ENCODE measurements at places on chromosomes 6 and 20.

- DNase-seq, result no peak
Observed at GRCh38 chr6:110703010-110703905, 112.0 kb downstream of the CDK19 start.

- DNase-seq, result peak; percentile 56
Observed at GRCh38 chr20:43448748-43449535, 8.8 kb upstream of the SRSF6 start.

DNA sequence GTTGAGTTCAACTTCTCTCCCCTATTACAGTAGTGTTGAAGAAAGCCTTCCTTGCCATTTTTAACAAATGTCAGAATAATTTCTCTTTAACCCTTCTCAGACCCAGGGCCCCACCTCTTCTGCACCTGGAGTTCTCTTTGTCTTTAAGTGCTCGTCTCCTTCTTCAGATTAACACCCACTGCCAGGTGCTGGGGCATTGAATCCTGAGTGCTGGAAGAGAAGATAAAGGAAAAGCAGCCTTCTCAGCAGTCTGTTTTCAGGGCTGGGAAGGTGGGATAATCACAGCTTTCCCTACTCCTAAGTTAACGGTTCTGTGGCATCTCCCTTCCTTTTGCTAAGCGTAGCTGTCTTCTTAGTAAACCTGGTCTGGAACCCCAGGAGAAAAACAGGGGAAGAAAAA lies 114.6 kb upstream of the TAB2 start:
- DNase-seq, result no peak

DNA sequence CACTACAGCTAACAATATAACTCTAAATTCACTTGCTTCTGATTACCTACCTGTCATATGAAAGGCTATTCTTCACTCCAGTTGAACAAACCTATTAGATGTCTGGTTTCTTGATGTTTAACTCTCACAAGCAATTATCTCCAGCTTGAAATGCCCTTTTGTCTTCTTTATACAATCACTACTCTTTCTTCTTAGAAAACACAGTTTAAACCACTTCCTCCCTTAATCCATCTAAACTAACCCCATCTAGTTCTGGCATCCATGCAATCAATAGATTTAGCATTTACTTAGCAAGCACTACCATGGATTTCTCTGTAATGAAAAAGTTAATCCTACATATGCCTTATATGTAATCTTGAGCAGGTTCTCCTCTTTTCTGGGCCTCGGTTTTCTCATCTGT lies 127.3 kb downstream of the ATXN1 start:
- no peak for DNase-seq

GRCh38 chr6:156160007-156160794 lies 617.0 kb upstream of the ARID1B start:
- DNase-seq, result no peak

DNA sequence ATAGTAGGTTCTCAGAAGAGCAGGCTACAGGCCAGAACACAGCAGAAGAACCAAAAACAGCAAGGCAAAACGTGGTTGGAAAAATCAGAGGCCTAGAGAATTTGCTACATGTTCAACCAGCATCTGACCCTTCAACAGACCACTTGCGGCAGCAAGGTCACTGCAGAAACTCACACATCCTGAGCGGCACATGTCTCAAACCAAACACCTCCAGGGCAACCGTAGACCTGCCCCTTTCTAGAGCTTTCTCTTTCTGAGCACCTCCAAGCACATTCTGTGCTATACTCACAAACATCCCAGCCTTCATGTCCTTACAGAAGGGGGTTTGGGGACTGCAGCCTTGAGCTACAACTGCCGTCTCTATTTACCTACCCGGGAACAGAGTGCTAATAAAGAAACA lies 52.6 kb downstream of the GFOD1 start:
- DNase-seq, result no peak

DNA sequence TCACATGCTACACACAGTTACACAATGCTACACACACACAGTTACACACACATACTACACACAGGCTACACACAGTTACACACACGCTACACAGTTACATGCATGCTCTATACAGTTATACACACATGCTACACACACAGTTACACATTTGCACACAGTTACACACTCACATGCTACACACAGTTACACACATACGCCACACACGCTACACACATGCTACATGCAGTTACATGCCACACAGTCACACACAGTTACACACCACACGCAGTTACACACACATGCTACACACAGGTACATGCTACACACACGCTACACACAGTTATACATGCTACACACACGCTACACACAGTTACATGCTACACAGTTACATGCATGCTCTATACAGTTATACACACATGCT lies 15.6 kb downstream of the MYT1 start:
- no peak for DNase-seq

- DNase-seq, result no peak
Observed at GRCh38 chr20:51860111-51860882, 58.0 kb upstream of the SALL4 start.

- no peak for DNase-seq
Observed at GRCh38 chr6:8177721-8178120, 75.4 kb upstream of the EEF1E1 start.

DNA sequence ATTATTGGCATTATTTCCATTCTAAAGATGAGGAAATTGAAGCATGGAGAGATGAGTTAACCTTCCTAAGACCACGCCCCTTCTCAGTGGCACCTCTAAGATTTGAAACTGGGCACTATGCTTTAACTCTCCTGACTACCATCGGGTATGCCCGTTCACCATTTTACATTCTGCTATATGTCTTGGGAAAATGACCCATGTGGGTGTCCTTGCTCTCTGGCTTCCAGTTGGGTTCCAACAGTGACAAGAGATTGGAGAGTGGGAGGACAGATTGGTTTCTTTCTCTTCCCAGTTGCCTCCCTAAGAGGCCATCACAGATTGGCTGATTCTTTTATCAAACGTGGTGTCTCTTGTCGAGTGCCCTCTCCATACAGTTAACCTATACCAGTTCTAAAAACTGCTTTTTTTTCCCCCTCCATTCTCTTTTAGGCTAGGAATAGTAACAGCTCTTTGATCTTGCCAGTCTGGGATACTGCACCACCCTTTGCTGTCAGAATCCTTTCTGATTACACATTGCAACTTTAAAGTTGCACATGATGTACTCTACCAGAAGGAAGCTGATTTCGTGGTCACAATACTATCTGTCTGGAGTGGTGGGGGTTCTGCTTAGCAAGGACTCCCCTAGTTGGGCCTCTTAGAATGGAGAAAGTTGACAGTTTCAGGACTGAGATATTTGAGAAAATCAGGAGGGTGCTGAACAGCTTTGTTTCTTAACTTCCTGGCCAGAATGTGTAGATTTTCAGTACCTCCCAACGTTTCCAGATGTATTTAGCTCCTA lies 88.0 kb upstream of the ELOVL5 start:
- no peak for DNase-seq

GRCh38 chr6:99885051-99885450 lies 109.0 kb downstream of the MCHR2 start:
- no peak for DNase-seq

DNA sequence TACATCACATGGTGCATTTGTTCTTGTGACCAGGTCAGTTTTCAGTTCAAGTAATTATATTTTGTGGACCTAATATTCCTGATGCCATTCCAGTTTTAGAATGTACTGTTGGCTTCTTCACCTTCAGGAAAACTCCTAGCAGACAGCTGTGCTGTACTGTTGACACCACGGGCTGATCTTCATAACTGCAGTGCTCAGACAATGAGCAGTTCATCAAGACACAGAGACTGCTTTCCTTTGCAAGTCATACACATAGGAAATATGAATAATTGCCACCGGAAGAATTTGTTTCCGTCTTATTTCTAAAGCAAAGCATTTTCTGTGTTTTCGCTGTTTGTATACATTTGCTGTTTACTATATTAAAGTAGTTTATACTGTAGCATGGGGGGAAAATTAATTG lies 89.8 kb downstream of the C6orf118 start:
- no peak for DNase-seq

- DNase-seq, result no peak
Observed at GRCh38 chr20:45008521-45009049, 42.3 kb downstream of the STK4 start.

DNA sequence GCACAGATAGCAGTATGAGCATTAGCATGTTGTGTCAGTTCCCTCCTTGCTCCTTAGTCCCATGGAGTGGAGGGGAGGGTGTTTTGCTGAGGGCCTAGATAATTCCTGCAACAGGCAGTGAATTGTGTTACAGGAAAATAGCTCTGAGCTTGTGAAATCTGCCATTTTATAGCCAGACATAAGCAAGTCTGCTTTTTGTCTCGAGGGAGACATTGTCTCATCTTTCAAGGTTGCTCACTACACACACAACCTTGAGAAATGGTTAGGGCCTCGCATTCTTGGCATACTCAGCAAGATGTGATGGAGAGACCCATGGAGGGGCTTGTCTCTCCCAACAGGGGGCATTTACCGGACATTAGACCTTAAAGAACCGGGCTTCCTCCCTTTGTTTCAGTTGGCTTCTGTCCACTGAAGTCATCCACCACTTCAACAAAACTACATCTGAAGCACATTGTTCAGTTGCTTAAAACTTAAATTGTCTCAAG lies 108.0 kb upstream of the FOXO3 start:
- DNase-seq, result no peak

DNA sequence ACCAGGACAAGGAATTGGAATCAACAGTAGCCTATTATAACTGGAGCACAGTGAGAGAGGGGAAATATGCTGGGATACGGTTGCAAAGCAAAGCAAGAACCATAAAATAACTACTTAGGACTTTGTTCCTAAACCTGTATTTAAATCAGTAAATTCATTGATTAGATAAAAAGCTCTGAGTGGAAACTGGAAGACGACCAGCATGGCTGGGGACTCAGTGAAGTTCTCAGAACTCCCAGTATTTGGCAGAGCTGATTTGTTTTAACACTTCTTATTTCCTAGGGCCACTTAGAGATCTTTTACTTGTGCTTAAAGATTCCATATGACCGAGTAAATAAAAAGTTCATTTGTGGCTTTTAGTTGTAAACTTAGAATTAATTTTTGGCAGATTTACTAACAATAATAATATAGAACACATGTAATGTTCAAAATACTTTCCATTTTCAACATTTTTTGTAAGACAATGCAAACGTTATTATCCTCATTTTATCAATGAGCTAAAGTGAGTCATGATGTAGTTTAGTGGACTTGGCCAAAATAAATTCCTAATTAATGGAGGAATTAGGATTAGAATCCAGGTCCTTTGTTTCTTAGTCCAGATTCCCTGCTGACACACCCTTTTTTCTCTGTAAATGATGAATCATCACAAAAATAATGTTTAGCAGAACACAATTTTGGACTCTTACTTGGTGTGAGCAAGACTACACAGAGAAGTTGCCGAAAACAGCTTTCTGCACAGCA lies 392.9 kb downstream of the GJA1 start:
- no peak for DNase-seq

- DNase-seq, result no peak
Observed at GRCh38 chr6:82589509-82590206, 226.0 kb downstream of the TPBG start.

DNA sequence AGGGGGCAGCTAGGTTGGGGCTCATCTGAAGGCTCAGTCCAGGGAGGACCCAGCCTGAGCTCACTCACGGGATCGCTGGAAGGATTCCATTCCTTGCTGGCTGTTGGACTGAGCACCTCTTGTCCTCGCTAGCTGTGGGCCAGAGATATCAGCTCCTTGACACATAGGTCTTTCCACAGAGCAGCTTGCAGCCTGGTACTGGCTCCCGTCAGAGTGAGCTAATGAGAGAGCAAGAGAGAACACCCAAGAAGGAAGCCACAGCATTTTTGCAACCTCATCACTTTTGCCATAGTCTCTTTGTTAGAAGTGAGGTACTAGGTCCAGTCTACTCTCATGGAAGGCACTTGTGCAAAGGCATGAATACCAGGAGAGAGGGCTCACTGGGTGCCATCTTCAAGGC lies 179.9 kb downstream of the CDC5L start:
- DNase-seq, result no peak

GRCh38 chr6:8218861-8219260 lies 116.5 kb upstream of the EEF1E1 start:
- no peak for DNase-seq

GRCh38 chr6:149910721-149911151 lies 12.2 kb downstream of the RAET1G start:
- DNase-seq, result no peak

DNA sequence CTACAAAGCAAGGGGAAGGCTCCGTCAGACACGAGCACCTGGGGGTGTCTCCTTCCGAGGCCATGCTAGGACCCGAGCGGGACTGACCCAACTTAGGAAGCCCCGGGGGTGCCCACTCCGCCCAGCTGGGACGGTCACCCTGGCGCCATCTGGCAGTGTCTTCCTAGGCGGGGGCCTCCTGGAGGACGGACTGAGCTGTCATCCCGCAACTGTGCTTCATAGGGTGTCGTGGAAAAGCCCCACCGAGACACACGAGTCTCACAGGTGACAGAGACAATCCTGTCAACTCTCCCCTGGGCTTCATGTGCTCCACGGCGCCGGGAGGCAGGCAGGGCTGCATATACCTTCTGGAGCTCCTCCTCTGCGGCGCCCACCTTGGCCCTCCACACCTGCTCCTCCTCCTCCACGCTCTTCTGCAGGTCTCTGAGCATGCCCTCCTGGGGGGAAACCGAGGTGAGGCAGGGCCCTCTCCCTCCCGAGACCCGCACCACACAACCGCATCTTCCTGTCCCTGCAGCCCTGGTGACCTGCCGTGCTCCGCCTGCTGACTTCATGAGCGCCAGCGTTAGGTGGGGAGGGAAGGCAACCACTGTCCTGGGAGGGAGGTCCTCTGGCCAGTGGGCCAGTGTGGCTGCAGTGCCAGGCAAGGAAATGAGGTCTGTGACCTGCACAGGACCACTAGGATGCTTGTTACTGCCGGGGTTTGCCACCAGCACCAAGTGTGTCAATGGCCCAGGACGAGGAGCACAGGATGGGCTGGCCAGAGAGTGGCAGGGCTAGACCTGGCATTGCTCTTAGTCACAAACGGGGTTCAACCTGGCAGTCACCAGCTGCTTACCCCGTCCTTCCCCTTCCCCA lies 50.7 kb downstream of the DSTN start:
- DNase-seq, result no peak

DNA sequence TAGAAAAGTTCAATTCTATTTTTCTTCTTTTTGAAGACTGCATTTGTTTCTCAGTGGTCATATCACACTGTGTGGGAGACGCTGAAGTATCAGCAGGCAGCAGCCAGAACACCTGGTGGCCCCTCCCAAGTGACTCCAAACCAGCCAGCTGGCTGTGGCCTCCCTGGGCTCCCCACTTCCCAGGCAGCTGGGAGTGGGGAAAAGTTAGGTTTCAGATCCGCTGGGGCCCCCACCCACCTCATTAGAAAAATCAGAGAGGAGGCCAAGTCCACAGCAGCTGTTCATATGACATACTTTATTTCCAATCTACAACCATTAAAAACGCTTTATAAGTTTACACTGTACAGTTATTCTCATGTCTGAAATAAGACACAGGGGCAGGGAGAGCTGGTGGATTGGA lies 3.6 kb upstream of the DSN1 start:
- DNase-seq, result no peak

- no peak for DNase-seq
Observed at GRCh38 chr6:43284991-43285781, 12.9 kb upstream of the SLC22A7 start.

- no peak for DNase-seq
Observed at GRCh38 chr6:163159689-163160088, 254.8 kb upstream of the QKI start.

GRCh38 chr6:124679387-124679786 lies 282.9 kb upstream of the RNF217 start:
- DNase-seq, result no peak

Measured in activated T-cell treated with anti-CD3 and anti-CD28 coated beads, Interleukin-2, amount 50 U/mL, for 24 hours (primary cell).